ENCODE measurements at places on chromosomes 13 and 19. TPM values are rescaled to one million over a fixed set of nuclear protein-coding genes. Genes with fewer than 3 reads are reported as not detected.
A peak's percentile ranks its signal among the peaks of the same experiment; 100 is the strongest.

The FCGBP gene
- total RNA-seq, result 26.3 TPM

The PNKP gene
- 36.3 TPM for total RNA-seq

DNA sequence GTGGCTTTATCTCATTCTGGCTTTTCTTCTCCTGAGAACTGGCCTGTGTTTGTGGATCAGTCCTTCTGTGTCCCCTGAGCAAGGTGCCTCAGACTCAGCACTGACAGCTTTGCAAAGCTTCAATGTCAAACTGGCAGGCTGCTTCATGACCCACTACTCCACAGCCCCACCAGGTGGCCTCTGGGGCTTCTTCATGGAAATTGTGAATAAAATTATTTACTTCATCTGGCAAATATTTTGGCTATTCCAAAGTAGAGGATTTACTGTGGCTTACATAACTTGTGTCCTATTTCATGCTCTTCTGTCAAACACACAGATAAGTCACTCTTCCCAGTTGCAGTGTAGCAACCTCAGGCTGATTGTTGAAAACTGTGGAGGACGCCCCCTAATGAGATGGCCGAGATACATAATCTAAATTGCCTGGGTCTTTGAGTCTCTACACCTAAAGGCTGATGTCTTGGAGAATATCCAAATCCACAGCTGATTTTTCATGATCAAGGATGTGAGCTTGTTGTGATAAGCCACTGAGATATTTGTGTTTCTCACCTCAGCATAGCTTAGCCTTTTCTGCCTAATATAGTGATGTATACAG, 721.9 kb upstream of the SLC10A2 start:
- peak; percentile 5 for DNase-seq

DNA sequence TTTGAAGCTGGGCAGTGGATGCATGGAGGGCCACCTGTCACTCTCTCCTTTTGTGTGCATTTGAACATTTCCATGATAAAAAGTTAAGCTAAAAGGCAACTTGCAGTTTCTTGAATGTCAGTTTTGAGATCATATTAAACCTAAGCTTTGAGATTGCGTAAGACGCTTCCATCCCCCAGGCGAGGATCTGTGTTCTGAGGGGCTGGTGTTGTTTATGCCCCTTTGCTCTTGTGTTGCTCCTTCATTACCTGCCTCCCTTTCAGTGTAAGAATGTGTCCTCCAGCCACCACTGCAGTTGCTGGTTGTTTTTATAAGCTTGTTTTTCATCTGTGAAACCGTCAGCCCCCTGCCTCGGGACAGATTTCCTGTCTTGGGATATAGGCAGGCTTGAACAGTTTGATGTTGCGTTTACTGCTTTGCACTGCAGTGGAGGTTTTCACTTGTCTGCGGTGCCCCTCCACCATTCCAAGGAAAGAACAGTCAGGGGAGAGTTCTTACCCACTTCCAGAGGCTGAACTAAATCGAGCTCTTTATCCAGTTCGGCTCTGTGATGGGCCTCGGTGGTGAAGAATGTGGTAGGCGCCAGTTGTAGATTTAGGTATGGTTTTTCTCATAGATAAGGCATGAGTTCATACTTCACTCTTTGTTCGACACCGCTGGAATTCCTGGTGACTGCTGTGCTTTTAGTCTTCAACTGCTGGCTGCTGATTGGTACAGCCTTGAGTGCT, 96.8 kb downstream of the ARHGEF7 start:
- DNase-seq, result no peak

The APC2 gene
- total RNA-seq, result not detected

The IGFL1 gene
- total RNA-seq, result not detected

- DNase-seq, result no peak
Observed at GRCh38 chr13:19759669-19760068, 23.1 kb downstream of the PSPC1 start.

DNA sequence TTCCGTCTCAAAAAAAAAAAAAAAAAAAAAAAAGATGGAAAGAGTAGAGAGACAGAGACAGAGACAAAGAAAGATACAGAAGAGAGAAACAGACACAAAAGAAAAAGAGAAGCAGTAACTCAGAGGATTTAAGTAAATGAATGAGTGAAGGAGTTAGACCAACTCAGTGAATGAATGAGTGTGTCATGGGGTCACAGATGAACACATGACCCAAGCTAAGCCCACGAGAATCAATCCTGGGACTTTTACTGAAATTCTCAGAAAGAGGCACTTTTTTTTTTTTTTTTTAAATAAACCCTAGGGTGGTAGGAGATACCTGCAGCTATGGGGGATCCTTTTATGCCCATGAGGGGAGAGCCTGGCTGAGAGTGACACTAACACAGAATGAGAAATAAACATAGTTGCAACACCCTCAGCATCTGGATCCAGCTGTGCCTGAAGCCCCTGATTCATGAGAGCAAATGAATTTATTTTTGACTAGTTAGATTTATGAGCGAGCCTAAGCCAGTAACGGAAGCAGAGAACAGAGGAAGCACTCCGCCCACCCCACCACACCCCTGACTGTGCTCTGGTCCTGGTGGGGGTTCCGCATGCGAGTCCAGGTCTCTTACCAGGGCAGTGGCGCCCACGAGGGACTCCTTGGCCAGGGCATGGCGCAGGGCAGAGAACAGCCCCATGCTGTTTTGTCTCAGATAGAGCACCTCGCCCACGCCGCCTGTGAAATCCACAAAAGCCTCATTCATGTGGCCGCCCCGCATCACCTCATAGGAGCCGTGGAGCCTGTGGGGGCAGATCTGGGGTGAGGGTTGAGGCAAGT, 4.6 kb downstream of the CAPN12 start:
- DNase-seq, result no peak

GRCh38 chr19:35249848-35250711, 1.3 kb downstream of the LSR start:
- no peak for DNase-seq

DNA sequence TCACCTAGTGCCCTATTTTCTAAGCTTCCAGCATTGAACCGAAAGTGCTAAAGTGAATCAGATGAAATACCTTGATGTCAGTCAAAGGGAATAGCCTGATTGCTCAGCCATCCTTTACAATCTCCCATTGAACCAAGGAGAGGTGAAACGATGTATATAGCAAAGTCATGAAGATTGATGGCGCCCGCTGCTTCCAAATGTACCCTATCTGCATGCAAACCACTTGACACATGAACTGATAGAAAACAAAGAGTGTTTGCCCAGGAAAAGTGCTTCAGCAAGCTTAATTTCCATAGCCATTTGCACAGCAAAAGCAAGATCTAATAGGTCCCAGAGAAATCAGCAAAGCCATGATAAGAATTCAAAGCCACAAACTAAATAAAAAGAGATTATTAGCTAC, 624.9 kb upstream of the PCDH9 start:
- no peak for DNase-seq

The CEACAM19 gene
- 9.4 TPM for total RNA-seq

DNA sequence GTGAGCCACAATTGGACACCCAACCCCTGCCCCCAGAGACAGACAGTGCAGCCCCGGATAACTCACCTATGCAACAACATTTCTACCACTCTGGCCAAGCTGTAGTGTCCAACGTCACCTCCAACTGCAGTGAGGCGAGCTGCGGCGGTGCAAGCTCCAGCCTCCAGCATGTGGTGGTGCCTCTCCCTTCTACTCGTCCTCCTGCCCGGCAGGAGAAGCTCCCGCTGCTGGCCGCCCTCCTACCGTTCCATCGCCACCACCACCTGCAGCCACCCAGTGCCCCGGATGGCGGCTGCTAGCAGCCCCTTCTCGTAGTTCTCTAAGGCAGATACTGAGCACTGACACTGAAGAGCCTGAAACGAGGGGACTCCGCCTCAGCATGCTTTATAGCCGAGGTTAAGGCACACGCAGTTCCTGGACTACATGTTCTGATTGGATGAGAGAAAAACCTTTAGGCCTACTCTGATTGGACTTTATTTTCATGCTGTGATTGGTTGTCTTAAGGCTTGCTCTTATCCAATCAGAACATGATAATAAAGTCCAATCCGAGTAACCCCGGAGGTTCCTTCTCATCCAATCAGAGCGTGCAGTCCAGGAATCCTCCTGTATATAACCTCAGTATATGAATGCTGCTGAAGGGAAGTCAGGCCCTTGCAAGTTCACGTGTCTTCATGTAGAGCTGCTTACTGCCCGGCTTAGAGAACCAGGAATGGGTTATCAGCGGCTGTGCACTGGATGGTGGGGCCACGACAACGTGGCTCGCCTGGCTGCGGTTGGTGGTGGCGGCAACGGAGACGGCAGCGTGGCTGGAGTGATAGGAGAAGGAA, 63.5 kb downstream of the TUBA3C start:
- no peak for DNase-seq

The GPR12 gene
- not detected for total RNA-seq

The ZNF611 gene
- 27.4 TPM for total RNA-seq

- DNase-seq, result no peak
Observed at GRCh38 chr13:79492918-79493594, 12.1 kb downstream of the NDFIP2 start.

DNA sequence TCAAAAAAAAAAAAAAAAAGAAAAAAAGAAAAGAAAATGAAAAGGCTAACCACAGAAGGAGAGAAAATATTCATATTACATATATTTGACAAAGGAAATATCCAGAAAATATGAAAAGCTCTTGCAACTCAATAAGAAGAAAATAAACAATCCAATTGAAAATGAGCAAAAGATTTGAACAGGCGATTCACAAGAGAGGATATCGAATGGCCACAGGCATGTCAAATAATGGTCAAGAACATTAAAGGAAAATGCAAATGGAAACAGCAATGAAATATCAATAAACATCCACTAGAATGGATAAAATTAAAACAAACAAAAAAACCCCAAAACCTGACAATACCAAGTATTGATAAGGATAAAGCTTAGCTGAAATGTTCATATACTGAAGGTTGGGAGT, 8.1 kb downstream of the LGALS7 start:
- no peak for DNase-seq

DNA sequence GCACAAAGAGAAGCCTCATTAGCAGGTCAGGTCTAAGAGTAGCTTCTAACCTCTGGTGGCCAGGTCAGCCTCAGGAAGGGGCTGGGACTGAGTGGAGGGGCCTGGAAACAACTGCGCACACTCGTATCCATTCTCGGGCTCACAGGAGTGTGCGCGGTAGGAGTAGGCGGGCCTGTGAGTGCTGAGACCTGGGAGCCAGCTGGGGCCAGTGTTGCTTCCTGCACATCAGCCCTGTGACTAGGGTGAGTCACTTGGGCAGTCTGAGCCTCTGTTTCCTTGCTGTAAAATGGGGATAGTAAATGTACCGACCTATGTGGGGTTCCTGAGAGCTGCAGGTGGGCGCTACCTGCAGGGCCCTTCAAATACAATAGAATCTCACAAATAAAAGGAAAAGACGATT, 26.9 kb downstream of the SIN3B start:
- no peak for DNase-seq

The ADM5 gene
- total RNA-seq, result 0.35 TPM

The CLDN10 gene
- 3.1 TPM for total RNA-seq

The SLC10A2 gene
- total RNA-seq, result not detected

- no peak for DNase-seq
Observed at GRCh38 chr19:35089554-35089953, 26.1 kb upstream of the FXYD3 start.

- no peak for DNase-seq
Observed at GRCh38 chr13:109203587-109203986, 574.2 kb downstream of the MYO16 start.

DNA sequence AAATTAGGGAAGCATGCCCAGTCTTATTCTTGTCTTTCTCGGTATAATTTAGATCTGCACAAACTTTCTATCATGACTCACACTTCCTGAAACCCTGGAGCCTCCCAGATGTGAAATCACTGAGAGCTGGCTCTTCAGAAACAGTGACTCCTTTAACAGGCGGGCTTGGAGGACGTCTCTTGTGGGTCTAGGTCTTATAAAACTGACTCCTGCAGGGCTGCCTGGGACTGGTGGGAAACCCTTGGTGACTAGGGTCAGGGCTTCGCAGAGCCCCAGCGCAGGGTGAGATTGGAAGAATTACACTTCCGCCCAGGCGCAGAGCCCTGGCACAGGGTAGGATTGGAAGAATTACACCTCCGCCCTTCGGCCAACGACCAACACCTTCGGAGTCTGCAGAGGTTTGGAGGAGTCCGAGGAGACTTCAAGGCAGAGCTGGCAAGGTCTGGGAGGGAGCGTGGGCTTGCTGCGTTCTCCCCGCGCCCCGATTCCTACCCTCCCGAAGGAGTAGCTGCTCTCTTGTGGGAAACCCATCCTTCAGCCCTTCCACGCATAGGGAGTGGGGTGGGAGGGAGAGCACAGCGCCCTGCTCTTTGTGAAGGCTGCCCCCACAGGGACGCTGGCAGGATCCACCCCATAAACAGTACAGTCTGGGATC, 43.4 kb upstream of the MAP3K10 start:
- DNase-seq, result peak; percentile 6

- peak; percentile 16 for DNase-seq
Observed at GRCh38 chr13:42478531-42479156, 95.3 kb upstream of the TNFSF11 start.

DNA sequence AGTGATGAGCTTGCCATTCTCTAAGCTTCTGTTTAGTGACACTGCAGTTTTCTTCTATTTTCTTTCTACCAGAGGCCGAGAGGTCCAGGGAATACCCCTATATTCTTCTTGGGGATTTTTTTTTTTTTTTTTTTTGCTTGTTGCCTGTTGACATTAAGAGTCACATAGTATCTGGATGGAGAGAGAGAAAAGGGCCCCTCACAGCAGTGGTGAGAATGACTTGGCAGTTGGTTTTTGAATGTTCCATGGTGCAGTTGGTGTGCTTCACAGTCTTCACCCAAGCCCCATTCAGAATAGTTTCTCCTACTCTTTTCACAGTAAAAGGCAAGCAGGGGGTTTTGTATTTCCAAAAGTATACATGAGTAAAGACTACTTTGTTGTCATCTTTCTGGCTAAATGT, 577.9 kb downstream of the LMO7 start:
- DNase-seq, result no peak

GRCh38 chr19:8316351-8317125, 4.6 kb downstream of the NDUFA7 start:
- no peak for DNase-seq

DNA sequence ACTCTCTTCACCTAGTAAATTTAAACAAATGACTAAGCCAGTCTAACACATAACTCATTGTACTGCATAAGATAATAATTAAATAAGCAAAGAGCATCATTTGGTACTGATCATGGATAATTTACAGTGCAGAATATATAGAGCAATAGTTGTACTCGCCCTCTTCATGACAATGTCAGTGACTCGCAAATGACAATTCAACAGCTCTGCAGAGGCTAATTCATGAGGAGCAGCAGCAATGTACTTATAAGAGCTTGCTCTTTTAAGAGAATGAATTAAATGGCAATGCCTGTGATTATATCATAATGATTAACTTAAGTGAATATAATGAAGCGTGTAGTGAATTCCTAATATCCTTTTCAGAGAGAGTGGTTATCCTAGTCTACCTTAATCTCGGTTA, 284.5 kb upstream of the PCDH20 start:
- DNase-seq, result peak; percentile 25

- no peak for DNase-seq
Observed at GRCh38 chr19:50549059-50549926, 18.9 kb downstream of the LRRC4B start.

The RAB3A gene
- 0.80 TPM for total RNA-seq

DNA sequence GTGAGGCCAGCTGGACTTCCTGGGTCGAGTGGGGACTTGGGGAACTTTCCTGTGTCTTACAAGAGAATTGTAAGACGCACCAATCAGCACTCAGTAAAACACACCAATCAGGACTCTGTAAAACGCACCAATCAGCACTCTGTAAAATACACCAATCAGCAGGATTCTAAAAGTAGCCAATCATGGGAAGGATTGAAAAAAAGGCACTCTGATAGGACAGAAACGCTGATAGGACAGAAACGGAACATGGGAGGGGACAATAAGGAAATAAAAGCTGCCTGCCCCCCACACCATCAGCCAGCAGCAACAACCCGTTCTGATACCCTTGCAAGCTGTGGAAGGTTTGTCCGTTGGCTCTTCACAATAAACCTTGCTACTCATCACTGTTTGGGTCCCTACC, 73.1 kb upstream of the SGCG start:
- no peak for DNase-seq

The ZNF709 gene
- 5.2 TPM for total RNA-seq

The SYCN gene
- total RNA-seq, result not detected

Measured in renal cortical epithelial cell (primary cell).